Neural progenitor cell (in vitro differentiated cells): ENCODE measurements at places on chromosomes 11 and 22. TPM values are rescaled to one million over a fixed set of nuclear protein-coding genes. Genes with fewer than 3 reads are reported as not detected.

Gene KDELR3
- 3.4 and 4.6 TPM in 2 replicates for total RNA-seq

Gene RGL4
- total RNA-seq = not detected in 2 replicates

Gene C22orf31
- not detected in 2 replicates for total RNA-seq

DNA sequence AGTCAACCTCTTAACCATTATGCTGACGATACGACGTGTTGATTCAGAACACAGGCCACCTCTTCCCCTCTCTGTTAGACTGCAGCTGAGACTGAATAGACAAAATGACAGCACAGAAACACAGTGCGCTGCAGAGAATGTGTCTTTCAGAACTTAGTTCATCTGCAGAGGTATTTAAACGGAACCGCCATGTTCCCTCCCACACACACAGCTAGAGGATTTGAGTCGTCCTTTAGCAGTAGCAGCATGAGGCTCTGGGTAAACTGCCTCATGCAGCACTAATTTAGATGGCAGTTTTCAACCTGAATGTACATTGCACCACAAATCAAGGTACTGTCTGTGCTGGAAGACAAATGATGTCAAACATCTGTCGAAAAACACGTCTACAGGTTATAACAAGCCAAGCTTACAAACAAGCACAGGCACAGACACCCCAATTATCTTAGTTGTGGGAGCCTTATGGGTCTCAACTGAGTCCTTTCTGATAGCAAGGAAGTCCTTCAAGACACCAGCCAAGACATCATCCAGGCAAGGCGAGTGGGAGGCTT lies 76.6 kb upstream of the LRRC4C start:
- no peaks in the 10 kb centered on the region for H3K4me1 ChIP-seq
- no peaks in the 10 kb centered on the region for H3K27me3 ChIP-seq

DNA sequence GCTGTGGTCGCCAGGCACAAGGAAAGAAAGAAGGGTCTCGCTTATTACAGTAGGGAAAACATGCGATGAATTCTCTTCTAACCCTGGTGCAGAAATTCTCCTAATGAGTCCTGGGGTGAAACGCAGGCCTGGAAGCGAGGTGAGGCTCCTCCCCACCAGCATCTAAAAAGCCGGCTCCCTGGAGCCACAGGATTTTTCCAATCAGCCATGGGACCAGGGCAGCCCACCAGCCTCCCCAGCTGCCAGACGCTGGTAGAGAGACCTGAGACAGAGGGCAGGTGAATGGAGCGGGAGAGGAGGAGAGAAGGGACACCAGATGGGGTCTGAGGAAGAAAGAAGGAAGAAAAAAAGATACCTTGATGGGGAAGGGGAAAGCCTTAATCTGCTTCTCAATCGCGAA lies 28.6 kb downstream of the APOL3 start:
- H3K27ac ChIP-seq = no peak overlapping the region
- H3K36me3 ChIP-seq = no peaks in the 10 kb centered on the region
- peaks cover 14% of the 10 kb centered on the region for H3K4me1 ChIP-seq
- DNase-seq = no peak
- H3K4me3 ChIP-seq = no peak overlapping the region
- H3K27me3 ChIP-seq = no peaks in the 10 kb centered on the region

DNA sequence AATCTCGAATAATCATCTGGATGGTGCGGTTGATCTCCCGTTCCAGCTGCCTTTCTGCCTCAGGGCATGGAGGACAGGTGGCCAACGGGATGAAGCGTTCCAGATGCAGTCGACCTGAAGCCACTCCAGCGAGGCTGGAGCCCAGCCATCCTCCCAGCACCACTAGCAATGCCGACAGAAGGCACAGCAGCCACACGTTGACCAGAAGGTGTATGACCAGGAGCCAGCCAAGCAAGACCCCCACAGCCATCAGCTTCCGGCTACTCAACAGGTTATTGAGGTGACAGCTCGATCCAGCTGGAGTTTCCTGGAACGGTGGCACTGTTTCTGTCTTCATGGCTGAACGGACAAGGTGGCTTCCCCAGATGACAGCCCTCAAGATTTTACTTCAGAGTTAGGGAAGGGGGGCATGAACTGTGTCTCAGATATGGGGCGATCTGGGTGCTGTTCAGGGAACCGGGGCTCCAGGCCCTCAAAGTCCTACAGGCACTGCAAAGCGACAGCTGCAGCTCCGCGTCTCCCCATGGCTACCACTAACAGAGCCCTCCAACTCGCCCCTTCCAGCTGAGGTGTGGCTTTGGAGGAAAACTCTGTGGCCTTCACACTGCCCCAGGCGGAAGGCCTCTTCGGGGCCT lies 559 bp downstream of the SNX19 start:
- H3K36me3 ChIP-seq = peaks cover 8% of the 10 kb centered on the region
- DNase-seq = no peak

- DNase-seq = peak; percentile 91
- H3K36me3 ChIP-seq = no peaks in the 10 kb centered on the region
- H3K4me3 ChIP-seq = no peak overlapping the region
- peaks cover 13% of the 10 kb centered on the region for H3K27me3 ChIP-seq
- no peak overlapping the region for H3K27ac ChIP-seq
- H3K4me1 ChIP-seq = peaks cover 17% of the 10 kb centered on the region
Observed at GRCh38 chr11:45655347-45655756, 10.1 kb downstream of the CHST1 start.

- no peak overlapping the region for H3K4me3 ChIP-seq
- no peak for DNase-seq
- no peaks in the 10 kb centered on the region for H3K36me3 ChIP-seq
- no peaks in the 10 kb centered on the region for H3K27me3 ChIP-seq
- peaks cover 21% of the 10 kb centered on the region for H3K4me1 ChIP-seq
Observed at GRCh38 chr11:81070948-81071347, 1630.1 kb upstream of the TENM4 start.

DNA sequence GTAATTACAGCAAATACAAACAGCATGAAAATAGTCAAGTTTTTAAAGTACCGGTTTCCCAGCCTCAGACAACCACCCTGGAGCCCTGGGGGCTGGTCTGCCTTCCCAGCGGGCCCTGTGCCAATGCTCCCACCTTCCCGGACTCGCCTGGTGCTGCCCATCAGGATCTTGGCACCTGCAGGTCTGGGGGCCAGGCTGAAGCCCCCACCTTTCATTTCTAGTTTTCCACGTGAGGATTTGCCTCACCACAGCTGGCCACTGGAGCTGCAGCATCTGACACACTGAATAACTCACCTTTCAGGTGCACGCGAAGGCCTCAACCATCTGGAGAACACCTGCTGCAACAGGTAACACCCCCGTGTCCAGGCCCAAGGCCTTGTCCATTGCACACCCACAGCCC lies 108.7 kb upstream of the THY1 start:
- no peak overlapping the region for H3K4me3 ChIP-seq
- no peak for DNase-seq
- no peaks in the 10 kb centered on the region for H3K27me3 ChIP-seq
- no peak overlapping the region for H3K27ac ChIP-seq
